Endothelial cell (in vitro differentiated cells): ENCODE measurements at places on chromosomes 2 and 18.

DNA sequence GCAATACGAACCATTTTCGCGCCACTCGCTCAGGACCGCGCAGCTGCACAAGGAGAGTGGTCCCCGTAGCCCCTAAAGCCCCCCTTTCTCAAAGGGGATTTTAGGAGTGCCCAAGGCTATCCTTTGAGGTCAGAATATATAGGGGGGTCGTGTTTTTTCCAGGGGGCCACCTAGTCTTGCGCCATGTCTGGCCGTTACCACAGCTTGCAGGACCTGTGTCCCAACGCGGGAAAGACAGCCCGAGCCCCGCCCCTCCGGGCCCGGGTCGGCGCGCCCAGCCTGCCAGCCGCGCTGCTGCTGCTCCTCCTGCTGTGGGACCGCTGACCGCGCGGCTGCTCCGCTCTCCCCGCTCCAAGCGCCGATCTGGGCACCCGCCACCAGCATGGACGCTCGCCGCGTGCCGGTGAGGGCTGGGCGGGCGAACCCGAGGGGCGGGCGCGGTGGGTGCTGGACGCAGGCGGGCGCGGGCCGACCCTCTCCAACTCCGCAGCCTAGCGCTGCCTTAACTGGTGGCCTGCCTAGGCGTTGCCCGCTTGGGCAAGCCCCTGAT, at the start of gene CDCA7:
CDCA7 (plus strand) TSS at position 291 of the 550 bp plus-strand sequence; CDS start at position 383, 92 bp downstream.
- DNase-seq, result peak; percentile 80

DNA sequence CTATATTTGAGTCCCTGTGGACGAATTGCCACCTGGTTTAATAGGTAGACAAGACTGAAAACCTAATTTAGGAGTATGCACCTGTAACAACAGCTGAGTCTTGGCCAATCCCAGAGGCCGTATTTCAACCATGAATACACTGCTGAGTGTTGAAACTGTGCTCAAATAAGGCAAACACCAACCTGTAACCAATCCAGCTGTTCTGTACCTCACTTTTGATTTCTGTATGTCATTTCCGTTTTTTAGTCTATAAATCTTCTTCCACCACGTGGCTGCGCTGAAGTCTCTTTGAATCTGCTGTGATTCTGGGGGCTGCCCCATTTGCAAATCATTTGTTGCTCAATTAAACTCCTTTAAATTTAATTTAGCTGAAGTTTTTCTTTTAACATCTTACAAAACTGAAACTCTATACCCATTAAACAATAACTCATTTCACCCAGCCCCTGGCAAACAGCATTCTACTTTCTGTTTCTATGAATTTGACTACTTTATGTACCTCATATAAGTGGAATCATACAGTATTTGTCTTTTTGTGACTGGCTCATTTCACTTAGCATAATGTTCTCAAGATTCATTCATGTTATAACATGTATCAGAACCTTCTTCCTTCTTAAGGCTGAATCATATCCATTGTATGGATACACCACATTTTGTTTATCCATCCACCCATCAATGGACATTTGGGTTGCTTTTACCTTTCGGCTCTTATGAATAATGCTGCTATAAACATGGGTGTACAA, 7.5 kb upstream of the YPEL5 start:
- no peak for DNase-seq

DNA sequence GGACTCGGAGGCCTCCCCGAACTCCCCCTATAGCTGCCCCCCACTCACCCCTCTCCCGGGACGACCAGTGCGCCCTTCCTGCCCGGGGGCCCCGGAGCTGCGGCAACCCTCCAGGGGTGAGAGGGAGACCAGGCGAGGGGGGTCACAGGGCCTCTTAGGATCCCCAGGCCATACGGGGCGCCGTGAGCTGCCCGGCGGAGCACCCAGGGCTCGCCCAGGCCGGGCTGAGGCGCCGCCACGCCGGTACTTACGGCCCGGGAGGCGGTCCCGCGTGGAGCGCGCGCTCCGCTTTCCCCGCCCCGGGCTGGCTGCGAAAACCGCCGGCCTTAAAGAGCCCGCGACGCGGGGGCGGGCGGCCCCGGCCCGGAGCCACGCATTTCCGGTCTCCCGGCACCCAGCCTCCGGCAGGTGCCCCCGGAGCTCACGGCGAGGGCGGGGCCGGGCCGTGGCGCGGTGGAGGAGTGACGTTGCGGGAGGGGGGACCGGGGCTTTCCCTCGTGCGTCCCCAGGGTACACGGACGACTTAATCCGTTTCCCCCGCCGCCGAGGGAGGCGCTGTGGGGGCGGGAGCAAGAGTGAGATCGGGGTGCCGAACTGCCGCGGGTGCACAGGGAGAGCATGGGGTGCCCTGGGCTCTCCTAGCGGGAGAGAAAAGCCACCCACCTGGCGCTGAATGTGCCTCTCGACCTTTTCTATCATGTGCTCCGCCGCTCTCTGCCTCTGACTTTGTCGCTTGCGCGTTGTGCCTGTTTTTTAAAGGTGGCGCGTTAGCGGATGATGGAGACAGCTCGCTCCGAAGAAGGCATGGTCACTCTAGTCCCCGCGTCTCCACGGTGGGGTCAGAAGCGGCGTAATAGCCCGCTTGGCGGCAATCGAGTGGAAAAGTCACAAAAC, at the start of gene METTL21A:
METTL21A (minus strand) TSS at position 381 of the 894 bp plus-strand sequence. CDS start 1,019 bp downstream, outside the sequence.
- peak; percentile 65 for DNase-seq

DNA sequence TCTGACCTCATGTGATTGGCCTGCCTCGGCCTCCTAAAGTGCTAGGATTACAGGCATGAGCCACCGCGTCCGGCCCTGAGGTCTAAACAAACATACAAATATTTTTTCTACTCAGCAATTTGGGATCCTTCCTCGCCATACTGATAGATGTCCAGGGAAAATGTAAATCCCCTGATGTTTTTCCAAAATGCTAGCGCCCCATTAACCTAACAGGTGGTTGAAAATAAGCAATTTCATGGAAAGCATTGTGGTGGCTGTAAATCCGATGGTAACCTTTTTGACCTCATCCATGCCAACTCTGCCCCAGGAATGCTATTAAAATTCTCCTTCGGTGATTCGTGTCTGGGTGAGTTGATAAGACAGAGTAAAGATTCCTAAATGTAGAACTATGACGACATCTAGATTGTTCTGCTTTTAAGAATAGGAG, 19.3 kb downstream of the GEMIN6 start:
- DNase-seq, result no peak

DNA sequence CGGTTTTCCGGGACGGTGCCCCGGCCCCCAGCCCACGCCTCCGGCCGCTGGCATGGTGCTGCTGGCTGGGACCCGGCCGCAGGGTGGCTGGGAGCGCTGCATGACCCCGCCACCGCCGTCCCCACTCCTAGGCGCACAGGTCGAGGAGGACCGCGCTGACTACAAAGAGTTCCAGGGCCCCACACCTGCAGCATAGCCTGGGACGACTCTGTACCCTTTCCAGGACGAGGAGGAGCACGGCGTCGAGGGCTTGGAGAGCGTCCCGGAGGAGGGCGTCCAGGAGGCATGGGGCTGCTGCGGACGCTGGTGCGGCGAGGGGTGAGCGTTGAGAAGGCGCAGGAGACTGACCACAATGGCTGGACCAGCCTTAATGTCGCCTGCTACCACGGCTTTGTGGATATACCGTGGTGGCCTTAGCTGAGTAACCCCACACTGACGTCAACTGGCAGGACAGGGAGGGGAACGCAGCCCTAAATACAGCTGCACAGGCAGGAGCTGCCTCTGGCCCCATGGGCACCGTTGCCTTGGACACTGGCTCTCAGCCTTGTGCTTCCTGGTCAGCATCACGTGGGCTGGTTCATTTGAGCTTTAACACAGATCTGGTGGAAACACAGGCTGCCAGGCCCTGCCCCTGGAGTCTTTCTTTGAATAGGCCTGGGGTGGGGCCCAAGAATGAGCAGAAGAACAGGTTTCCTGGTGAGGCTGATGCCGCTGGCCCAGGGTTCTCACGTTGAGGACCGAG, 40.9 kb upstream of the TRIM43B start:
- no peak for DNase-seq

DNA sequence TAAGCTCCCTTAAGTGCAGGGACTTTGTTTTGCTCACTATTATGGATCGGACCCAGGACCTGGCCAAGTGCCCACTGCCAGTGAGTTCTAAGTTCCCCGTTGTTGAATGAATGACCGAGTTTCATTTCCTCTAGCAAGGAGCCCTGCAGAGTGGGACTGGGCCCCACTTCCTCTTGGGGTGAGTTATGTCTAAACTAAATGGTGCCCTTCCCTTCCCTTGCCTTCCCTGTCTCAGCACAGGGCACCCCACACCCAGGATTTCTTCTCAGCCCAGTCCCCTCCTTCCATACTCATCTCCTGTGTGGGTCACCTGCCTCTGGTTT, 195.3 kb upstream of the HS6ST1 start:
- DNase-seq, result no peak

GRCh38 chr2:152582081-152582480, 135.2 kb downstream of the PRPF40A start:
- no peak for DNase-seq

- DNase-seq, result no peak
Measured at GRCh38 chr18:55534547-55534946, 53.4 kb downstream of the TCF4 start.

DNA sequence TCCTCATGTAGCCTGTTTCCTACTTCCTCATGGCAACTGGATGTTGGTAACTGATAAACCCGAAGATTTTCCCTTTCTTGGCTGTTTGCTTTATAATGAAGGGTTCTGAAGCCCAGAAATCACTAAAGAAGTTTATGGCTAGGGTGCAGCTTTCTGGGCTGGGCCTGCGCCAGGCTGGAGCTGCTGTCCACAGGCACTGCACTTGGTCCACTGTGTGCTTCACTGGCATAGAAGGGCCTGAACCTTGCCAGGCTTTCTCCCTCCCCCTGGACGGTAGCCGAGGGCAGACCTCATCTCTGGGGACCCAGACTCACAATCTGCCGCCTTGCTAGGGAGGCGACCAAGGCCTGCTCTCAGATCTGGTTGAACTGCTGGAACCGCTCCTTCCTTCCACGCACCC, 133.3 kb upstream of the SPRED2 start:
- no peak for DNase-seq

DNA sequence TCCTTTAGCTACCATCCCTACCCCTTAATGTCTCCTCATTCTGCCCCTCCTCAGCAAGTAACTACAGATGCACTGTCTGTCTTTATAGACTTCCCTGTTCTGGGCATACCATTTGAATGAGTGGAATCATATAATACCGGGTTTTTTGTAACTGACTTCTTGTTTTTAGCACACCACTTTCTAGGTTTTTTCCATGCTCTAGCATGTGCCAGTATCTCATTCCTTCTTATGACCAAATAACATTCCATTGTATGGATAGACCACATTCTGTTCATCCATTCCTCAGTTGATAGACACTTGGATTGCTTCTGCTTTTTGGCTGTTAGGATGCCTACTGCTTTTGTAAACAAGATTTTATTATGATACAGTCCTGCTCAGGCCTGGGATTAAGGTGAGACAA, 154.7 kb downstream of the TSN start:
- DNase-seq, result no peak

DNA sequence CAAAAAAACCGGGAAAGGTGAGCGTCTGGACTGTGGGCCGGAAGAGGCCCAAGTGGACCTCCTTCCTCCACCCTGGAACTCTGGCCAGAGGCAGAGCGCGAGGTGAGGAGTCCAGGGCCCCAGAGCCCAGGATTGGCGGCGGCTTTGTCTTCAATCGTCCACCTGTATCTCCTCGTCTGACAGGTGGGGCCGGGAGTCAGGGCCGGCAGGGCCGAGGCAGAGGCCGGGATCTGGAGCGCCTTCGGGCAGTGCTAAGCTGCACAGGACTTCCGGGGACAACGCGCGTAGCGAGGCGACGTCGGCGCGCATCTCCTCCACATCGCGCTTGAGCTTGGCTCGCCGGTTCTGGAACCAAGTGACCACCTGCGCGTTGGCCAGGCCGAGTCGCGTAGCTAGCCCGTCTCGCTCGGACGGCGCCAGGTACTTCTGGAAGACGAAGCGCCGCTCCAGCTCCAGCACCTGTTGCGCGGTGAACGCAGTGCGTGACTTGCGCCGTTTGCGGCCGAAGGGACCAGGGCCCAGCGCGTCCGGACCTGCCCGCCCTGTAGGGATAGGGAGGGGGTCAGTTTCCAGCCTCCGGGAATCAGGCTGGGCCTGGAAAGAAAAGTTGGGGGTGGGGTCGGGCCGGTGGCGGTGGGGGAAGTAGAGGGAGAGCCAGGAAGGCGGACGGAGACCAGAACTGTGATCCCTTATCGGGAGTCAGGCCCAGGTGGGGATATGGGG, 1.5 kb downstream of the LBX2 start:
- DNase-seq, result no peak

DNA sequence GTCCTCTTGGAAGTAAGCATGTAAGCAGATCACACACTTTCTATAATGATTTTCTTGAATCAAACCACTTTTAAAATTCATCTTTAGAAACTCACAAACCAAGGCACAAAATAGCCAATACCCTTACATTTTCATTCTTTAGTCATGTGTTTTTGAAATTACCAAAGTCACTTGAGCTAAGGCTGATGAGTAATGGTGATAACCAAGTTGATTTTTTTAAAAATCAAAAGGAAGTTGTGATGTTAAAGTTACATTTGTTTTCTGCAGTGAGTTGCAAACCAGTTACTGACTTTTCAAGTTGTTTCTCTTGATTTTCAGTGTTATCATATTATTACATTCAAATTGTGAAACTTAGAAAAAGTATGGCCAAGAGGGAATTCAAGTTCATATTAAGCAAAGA, 21.5 kb upstream of the IL18RAP start:
- no peak for DNase-seq
